Kidney (tissue), 22 donors: ENCODE measurements at places on chromosomes 1 and 21. TPM values are rescaled to one million over a fixed set of nuclear protein-coding genes. Genes with fewer than 3 reads are reported as not detected.

FLAD1 gene
- 34.1 TPM for total RNA-seq

DNA sequence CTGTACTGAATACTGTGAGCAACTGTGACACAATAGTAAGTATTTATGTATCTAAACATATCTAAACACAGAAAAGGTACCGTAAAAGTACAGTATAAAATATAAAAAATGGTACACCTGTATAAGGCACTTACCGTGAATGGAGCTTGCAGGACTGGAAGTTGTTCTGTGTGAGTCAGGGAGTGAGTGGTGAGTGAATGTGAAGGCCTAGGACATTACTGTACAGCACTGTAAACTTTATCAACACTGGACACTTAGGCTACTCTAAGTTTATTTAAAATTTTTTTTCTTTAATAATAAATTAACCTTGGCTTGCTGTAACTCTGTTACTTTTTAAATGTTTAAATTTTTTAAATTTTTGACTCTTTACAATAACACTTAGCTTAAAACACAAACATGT, 24.5 kb upstream of the SHCBP1L start:
- no peak for DNase-seq

DNA sequence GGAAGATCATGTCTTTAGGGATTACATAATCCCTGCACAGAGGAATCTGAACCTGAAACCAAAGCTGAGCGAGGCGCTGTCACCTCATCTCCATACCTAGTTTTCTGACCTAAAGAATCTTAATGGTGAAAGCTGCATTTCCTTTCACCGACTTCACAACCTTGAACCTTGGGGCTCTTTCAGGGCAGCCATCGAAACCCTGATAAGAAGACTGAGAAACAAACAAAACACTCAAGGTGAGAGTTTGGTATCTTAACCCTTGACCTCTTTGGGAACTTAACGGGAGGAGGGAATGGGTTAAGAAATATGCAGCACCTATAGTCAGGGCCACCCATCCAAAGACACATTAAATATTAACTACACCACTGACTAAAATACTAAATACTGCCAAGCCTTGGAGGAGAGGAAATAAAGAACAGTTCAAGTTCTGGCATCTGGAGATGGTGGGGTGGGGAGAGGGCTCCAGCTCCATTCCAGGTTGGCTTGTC, 2.0 kb downstream of the C1orf116 start:
- DNase-seq = no peak

DNA sequence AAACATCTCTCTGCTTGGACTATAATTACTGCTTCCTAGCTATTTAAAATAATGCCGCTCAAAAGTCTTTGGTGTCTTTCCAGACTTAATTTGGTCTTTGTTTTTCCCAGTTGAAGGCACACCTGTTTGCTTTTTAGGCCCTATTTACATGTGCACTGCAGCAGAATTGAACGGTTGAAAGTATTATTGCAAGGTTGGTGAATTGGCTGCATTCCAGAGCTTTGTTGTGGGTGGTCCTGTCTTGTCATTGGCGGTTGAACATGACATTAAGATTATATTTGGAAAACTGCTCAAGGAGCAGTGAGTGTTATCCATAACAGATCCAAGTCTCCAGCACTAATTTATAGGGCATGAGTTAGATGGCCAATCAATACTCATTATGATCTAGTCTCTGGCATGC, 656.3 kb downstream of the PTPRC start:
- no peak for DNase-seq

DNA sequence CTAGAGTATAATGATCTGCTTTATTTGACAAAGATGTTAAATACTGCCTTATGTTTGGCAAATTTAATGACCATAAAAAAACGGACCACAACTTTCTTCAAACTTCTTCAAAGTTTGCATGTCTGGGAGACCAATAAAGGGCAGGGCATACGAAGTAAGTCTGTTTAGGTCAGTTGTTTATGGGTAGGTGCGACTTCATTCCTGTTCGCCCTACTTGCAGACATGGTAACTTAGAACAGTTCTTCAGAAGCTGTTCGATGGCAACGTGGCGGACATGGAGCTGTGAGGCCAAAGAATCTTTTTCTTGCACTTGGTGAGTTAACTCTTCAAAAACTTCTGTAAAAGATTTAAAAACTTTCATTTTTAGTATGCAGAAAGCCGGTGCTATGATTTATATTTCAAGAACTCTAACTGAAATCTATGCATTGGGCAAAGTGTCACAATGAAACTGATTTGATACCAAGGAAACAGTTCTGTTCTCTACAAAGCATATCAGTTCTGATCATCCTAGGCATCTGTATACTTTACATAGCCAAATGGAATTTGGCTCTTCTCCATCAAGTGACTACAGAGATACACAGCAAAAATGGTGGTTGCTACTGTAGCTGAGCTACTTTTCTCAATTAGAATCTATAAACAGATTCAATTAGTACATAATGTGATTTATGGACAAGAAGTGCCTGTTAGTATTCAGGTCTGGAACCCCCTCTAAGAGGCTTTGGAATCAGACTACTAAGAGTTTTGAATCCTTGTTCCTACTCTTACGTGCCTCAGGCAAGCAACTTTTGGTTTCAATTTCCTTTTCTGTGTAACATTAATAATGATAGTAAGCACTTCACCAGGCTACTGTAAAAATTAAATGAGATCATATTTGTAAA, 25.7 kb downstream of the C21orf91 start:
- DNase-seq = no peak

- DNase-seq = no peak
Observed at GRCh38 chr1:118535901-118536300, 350.9 kb upstream of the SPAG17 start.

- no peak for DNase-seq
Observed at GRCh38 chr1:243363832-243364231, 108.0 kb downstream of the SDCCAG8 start.

- no peak for DNase-seq
Observed at GRCh38 chr1:20078711-20079110, 8.7 kb downstream of the PLA2G5 start.

ITLN2 gene
- not detected for total RNA-seq

DNA sequence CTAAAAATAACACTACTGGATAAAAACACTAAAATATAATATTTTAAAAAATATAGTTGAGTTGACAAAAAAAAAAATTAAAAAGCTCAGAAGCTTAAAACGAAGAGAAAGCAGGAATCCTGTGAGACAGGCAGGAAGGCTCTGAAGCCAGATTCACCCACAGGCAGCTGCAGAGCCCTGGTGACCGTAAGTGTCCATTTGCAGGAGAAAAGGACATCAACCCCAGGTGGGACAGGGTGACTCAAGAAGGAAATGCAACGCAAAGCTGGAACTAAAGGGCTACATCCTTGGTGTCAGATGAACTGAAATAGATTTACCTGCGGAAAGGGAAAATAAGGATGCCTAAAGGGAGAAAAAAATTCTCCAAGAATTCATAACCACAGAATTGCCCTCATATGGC, 46.8 kb downstream of the USP24 start:
- no peak for DNase-seq

- DNase-seq = no peak
Observed at GRCh38 chr1:168824418-168825065, 95.5 kb upstream of the DPT start.

DNA sequence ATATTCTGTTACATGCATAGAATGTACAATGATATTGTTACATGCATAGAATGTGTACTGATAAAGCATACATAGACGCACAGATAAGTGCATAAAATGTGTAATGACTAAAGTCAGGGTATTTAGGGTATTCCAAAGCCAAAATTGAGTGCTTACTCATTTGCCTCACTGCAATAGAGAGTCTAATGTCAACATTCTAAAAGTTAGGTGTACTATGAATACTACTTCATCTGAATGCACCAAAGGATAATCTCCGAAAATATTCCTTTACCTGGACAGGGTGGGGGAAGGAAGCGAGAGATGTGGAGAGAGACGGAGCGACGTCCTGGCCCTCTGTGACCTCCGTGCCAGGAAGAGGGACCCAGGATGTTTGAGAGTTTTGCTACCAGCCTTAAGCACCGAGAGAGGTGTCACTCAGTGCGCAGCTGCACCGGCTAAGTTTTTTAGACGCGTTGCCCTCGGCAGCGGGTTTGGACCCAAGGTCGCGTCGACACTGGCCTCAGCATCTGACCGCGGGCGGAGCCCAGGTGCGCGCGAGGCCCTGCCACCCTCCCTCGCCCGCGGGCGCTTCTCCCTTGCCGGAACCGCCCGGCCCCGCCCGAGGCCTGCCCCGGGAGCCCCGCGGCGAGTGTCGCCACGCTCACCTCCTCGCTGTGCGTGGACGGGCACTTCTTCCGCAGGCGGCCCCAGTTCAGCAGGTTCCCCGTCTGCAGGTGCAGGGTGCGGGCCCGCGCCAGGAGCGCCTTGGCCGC, 660 bp downstream of the GCLM start:
- peak; percentile 65 for DNase-seq

DNA sequence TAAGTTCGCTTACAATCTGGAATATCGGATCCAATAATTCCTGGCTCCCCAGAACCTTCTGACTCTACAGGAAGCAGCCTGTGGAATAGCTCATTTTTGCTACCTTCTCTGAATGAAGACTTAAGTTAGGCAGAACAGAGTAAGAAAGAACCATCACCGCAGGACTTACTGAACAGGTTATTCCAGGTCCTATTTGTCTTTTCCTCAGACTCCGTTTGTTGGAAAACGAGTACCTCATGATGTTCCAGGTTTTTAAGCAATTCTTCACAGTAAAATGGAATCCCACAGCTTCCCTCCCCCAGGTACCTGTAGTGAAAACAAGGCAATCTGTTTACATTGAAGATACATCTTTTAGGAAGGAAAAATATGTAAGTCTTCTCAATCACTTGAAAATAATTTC, 59.8 kb downstream of the ADCY10 start:
- DNase-seq = no peak

- DNase-seq = no peak
Observed at GRCh38 chr1:76239470-76239918, 164.9 kb downstream of the ST6GALNAC3 start.

GRCh38 chr1:108009603-108010195, 44.7 kb upstream of the VAV3 start:
- DNase-seq = no peak

DNA sequence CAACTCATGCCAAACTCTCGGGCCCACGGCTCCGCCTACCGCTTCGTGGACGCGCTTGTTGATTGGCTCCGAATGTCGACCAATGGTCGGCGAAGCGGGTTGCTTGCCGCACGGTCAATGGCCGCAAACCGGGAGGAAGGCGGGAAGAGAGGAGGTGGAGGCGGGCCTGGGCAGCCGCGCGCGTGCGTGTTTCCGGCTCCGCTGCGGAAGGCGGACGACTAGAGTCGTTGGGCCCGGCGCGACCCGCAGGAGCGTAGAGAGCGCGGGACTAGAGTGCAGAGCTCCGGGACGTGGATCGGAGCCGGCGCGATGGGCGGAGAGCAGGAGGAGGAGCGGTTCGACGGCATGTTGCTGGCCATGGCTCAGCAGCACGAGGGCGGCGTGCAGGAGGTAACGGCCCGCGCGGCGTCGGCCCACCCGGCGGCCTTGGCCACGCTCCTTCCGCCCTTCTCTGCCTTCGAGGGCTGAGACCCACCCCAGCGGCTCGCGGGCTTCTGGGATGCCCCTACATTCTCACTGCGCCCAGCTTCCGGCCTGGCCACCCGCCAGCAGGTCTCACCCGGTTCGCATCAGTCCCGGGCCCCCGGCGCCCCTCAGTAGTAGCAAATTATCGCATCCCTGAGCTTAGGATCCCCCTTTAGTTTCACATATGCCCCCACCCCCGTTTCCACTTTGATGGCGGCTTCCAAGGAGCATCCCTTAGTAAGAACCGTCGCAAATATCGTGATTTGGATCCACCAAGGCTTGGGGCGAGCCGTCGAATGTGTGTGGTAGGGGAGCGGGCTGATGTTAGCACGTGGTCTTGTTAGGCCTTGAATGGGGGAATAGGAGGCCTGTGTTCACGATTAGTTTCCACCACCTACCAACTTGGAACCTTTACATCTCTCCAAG, at the start of gene NUDC:
TSS of gene NUDC (plus strand) at position 204 of the 891 bp plus-strand sequence. CDS start at position 310, 106 bp downstream.
- DNase-seq = peak; percentile 97

- no peak for DNase-seq
Observed at GRCh38 chr1:45038661-45039364, 26.8 kb downstream of the UROD start.

DNA sequence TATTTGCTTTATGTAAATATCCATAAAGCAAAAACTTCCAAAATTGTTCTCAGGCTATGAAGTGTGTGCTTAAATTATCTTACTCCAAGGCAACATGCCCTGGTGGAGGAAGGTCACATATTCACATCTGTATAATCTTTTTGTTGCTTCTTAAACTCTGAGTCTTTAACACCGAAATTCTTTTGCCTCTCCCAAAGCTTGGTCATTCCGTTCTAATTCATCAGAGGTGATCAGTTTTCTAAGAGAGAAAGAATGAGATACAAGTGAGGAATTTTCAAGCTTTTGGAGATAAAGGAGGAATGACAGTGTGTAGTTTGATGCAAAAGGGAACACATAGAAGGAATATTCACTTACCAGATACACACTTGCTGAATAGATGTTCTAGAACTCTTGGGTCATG, 561.7 kb downstream of the LTN1 start:
- DNase-seq = no peak

DNA sequence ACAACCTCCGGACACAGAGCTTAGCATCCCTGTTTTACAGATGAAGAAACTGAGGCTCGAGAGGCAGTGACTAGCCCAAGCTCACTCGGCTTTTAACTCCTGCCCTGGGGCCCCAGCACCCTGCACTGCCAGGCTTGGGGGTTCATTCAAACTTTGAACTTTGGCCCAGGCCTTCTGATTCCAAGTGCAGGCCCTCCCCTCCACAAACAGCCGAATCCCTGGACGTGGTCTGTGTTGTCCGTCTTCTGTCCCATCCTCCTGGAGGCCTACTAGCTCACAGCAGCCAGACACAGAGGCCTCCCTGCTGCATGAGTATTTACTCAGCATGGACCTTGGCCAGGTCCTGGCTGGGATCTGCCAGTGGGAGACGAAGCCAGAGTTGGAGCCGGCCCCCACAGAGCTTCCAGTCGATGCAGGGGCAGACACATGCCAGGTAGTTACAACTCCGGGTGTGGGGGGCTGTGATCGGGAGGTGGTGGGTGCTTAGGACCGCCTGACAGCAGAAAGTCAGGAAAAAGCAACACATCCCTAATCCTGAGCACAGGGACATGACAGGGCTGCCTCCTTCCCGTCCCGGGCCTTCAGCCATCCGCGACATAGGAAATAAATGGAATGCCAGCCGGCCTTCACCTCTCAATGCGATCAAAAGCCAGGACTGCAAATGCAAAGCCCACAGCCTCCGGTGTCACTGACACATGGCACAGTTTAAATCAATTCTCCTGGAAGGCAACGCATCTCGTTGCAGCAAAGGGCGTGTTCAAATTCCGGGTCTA, 7.4 kb downstream of the IFFO2 start:
- DNase-seq = peak; percentile 55

DNA sequence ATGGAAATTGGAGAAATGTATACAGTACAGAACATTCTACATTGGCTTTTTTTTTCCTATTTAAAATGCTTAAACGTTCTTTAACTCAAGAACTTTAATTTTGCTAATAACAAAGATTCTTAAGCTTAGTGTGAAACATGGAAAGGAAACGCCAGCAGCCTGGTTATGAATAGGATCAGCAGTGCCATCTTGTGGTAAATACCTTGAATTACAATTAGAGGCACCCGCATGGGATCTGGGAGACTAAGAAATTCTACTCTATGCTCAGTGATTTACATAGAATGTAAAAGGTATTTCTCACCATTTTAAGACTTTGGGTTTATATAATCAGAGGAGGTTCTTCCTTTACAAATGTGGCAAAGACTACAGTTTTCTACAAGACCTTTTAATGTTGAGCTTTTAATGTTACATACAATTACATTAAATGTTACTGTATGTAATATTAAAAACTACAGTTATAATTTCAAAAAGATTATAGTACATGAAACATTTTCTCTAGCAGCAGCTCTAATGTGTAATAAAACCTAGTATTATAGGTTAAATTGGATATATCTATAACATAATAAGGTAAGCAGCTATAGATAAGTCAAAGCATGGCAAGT, 32.1 kb upstream of the APOBEC4 start:
- peak; percentile 19 for DNase-seq
